Natural killer cell (primary cell): ENCODE measurements at places on chromosomes 1 and 21. TPM values are rescaled to one million over a fixed set of nuclear protein-coding genes. Genes with fewer than 3 reads are reported as not detected.

DNA sequence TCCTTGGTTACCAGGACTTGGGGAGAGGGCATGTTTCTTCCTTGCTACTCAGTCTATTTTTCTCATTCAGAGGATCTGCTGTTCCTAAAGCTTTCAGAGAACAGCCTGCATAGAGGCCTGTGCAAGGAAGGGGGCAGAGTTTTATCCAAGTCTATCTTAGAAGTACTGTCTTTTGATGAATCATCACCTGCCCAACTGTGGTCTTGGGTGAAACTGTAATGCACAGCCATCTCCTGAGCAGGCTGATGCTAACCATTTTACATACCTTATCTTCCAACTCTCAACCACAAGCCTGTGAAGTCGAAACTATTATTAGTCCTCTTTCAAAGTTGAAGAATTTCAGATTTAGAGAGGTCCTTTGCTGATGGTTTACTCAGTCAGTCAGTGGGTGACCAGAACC is 368.0 kb downstream of the HHAT start:
- H3K4me3 ChIP-seq: no peak overlapping the region
- no peaks in the 10 kb centered on the region for H3K27me3 ChIP-seq
- H3K27ac ChIP-seq: no peak overlapping the region
- no peak for DNase-seq
- peaks cover 16% of the 10 kb centered on the region for H3K4me1 ChIP-seq

GRCh38 chr1:77539519-77540142 is 142.8 kb downstream of the ZZZ3 start:
- peaks cover 7% of the 10 kb centered on the region for H3K4me1 ChIP-seq
- no peaks in the 10 kb centered on the region for H3K36me3 ChIP-seq
- no peak for DNase-seq
- no peaks in the 10 kb centered on the region for H3K27me3 ChIP-seq
- H3K27ac ChIP-seq: peak overlapping the region; percentile 39
- no peak overlapping the region for H3K4me3 ChIP-seq

GRCh38 chr1:200512191-200512590 is 102.4 kb upstream of the ZNF281 start:
- no peak overlapping the region for H3K27ac ChIP-seq
- H3K4me3 ChIP-seq: no peak overlapping the region
- H3K36me3 ChIP-seq: no peaks in the 10 kb centered on the region
- no peak for DNase-seq
- no peaks in the 10 kb centered on the region for H3K27me3 ChIP-seq

GRCh38 chr1:246860401-246860800 is 71.3 kb downstream of the AHCTF1 start:
- H3K4me1 ChIP-seq: no peaks in the 10 kb centered on the region
- H3K27me3 ChIP-seq: no peaks in the 10 kb centered on the region
- peaks cover 70% of the 10 kb centered on the region for H3K36me3 ChIP-seq
- no peak overlapping the region for H3K4me3 ChIP-seq
- no peak for DNase-seq

- no peaks in the 10 kb centered on the region for H3K4me1 ChIP-seq
- no peaks in the 10 kb centered on the region for H3K27me3 ChIP-seq
- no peak for DNase-seq
- no peak overlapping the region for H3K4me3 ChIP-seq
- H3K36me3 ChIP-seq: no peaks in the 10 kb centered on the region
These were observed 43.3 kb downstream of the NID1 start for GRCh38 chr1:236021424-236022135.

Gene VPS26C
- 84.7 TPM for total RNA-seq

- no peak overlapping the region for H3K27ac ChIP-seq
- DNase-seq: no peak
- H3K36me3 ChIP-seq: no peaks in the 10 kb centered on the region
- no peak overlapping the region for H3K4me3 ChIP-seq
- no peaks in the 10 kb centered on the region for H3K4me1 ChIP-seq
These were observed 80.2 kb upstream of the PALMD start for GRCh38 chr1:99565606-99566289.

- no peak overlapping the region for H3K27ac ChIP-seq
- H3K4me1 ChIP-seq: no peaks in the 10 kb centered on the region
- no peak for DNase-seq
- no peaks in the 10 kb centered on the region for H3K36me3 ChIP-seq
These were observed 107.5 kb upstream of the HOOK1 start for GRCh38 chr1:59707178-59707791.

Gene ARHGEF10L
- 1.7 TPM for total RNA-seq

Gene BGLAP
- total RNA-seq: 1.6 TPM

Gene HIVEP3
- total RNA-seq: 35.2 TPM

DNA sequence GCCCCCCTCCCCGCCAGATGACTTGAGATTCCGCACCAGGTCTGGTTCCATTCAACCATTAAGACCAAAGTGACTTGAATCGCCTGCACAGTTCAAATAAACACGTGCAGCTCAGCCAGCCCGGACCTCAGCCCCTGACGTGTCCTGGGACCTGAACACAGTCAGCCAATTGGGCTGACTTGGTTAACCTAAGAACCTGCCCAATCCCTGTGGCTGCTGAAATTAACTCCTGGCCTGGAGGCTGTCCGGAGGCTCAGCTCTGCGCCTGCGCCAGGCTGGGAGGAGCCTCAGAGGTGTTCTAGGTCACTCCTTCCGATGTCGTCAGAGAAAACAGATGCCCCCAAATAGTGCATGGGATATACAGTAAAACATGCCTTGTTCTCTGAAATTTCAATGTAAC is 73.4 kb downstream of the SCCPDH start:
- H3K4me3 ChIP-seq: no peak overlapping the region
- no peaks in the 10 kb centered on the region for H3K27me3 ChIP-seq
- no peaks in the 10 kb centered on the region for H3K36me3 ChIP-seq
- no peak overlapping the region for H3K27ac ChIP-seq
- no peaks in the 10 kb centered on the region for H3K4me1 ChIP-seq
- no peak for DNase-seq

Gene RIMS3
- 2.1 TPM for total RNA-seq

- DNase-seq: no peak
- H3K27ac ChIP-seq: no peak overlapping the region
- peaks cover 9% of the 10 kb centered on the region for H3K4me1 ChIP-seq
- H3K27me3 ChIP-seq: no peaks in the 10 kb centered on the region
- H3K4me3 ChIP-seq: no peak overlapping the region
- peaks cover 50% of the 10 kb centered on the region for H3K36me3 ChIP-seq
These were observed 20.4 kb upstream of the EVA1B start for GRCh38 chr1:36343651-36344394.

DNA sequence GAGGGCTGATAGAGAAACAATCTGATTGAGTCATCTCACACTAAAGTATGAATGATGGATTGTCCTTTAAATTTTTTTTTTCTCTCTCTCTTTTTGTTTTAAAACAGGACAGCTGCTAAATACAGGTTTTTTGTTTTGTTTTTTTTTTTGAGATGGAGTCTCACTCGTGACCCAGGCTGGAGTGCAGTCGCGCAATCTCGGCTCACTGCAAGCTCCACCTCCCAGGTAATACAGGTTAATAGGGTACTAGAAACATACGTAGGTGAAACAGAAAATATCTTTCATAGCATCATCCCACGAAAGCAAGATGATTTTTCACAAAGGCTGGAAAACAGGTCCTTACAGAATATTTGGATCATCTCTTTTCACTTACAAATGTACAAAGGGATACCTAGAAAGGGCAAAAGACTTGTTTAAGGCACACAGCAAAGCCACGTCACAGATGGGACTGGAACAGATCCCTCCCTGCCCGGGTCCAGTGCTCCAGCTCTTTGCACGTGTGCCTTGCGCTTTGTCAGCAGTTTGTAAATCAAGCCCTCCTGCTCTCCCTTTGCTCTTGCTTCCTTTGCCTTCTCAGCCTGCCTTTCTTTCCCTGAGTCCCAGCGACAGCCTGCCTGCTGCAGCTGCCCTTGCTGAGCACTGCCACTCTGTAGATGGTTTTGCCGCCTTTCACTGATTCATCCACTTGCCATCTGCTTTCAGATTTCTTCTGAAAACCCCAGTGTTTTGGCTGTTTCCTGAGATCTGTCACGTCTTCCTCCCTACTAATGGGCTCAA is 171.3 kb upstream of the BEND5 start:
- DNase-seq: no peak
- no peak overlapping the region for H3K27ac ChIP-seq
- no peaks in the 10 kb centered on the region for H3K36me3 ChIP-seq
- no peaks in the 10 kb centered on the region for H3K27me3 ChIP-seq
- no peaks in the 10 kb centered on the region for H3K4me1 ChIP-seq
- no peak overlapping the region for H3K4me3 ChIP-seq

GRCh38 chr1:66401244-66401643 is 132.7 kb upstream of the SGIP1 start:
- H3K4me3 ChIP-seq: no peak overlapping the region
- H3K4me1 ChIP-seq: peaks cover 3% of the 10 kb centered on the region
- no peaks in the 10 kb centered on the region for H3K27me3 ChIP-seq
- H3K36me3 ChIP-seq: no peaks in the 10 kb centered on the region
- H3K27ac ChIP-seq: no peak overlapping the region

DNA sequence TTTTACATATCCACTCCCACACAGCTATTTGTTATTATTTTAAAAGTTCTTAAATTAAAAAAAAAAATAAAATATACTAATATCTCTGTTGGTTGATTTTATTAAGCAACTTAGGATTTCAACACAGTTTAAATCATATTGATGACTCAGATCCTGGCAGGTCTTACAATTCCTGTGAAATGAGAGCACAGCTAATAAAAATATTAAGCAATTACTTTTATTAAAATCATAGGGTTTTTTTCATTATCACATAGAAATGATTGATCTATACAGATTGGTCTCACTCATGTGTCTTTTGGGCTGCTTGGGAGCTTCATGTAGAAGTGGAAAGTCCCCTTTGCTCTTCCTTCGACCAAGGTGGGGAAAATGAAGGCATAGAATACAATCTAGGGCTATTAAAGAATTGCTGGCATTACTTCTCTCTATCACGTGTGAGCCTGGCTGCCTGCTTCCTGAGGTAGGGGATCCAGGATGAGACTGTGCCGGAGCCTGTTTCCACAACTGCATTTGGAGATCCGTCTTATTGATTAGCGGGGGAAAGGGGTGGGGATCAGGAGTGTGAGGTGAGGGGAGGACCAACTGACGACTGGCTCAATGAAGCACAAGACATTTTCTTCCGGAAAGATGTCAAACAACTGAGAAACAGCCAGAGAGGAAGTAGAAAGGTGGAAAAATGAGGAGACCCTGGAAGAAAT is 858.0 kb downstream of the USP25 start:
- no peak for DNase-seq
- H3K4me3 ChIP-seq: no peak overlapping the region
- no peaks in the 10 kb centered on the region for H3K27me3 ChIP-seq
- no peaks in the 10 kb centered on the region for H3K36me3 ChIP-seq
- H3K4me1 ChIP-seq: no peaks in the 10 kb centered on the region

Gene CYP4A11
- not detected for total RNA-seq

Gene LCE1B
- total RNA-seq: not detected

- no peaks in the 10 kb centered on the region for H3K27me3 ChIP-seq
- no peak overlapping the region for H3K4me3 ChIP-seq
- H3K36me3 ChIP-seq: no peaks in the 10 kb centered on the region
- no peaks in the 10 kb centered on the region for H3K4me1 ChIP-seq
These were observed 52.5 kb downstream of the KAZN start for GRCh38 chr1:14650951-14651350.

DNA sequence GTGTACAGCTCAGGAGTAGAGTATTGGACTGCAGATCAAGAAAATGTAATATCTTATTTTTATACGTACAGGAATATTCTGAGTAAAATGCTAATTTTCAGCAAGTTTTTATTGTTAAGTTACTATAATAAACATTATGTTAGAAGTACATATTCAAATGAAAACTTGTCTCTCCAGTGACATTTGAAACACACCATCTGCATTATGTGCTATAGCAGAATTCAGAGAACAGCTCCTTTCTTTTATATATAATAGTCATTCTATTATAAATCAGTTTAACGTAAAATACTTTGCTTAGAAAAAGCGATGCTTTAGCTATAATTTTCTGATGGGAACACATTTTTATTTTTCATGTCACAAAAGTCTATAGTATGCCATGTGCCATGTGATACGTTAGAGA is 249.0 kb downstream of the PTPRC start:
- H3K4me3 ChIP-seq: no peak overlapping the region
- DNase-seq: no peak
- peaks cover 3% of the 10 kb centered on the region for H3K36me3 ChIP-seq
- H3K4me1 ChIP-seq: no peaks in the 10 kb centered on the region
- H3K27ac ChIP-seq: no peak overlapping the region

Gene MYBPH
- not detected for total RNA-seq

GRCh38 chr1:205570173-205570501 is 61.7 kb downstream of the ELK4 start:
- H3K27me3 ChIP-seq: peaks cover 23% of the 10 kb centered on the region
- H3K4me1 ChIP-seq: peaks cover 4% of the 10 kb centered on the region
- no peak overlapping the region for H3K4me3 ChIP-seq
- no peak overlapping the region for H3K27ac ChIP-seq
- H3K36me3 ChIP-seq: no peaks in the 10 kb centered on the region

- no peaks in the 10 kb centered on the region for H3K4me1 ChIP-seq
- H3K4me3 ChIP-seq: no peak overlapping the region
- H3K27ac ChIP-seq: no peak overlapping the region
- no peaks in the 10 kb centered on the region for H3K36me3 ChIP-seq
- H3K27me3 ChIP-seq: peaks cover 2% of the 10 kb centered on the region
- no peak for DNase-seq
These were observed 22.0 kb downstream of the TTLL7 start for GRCh38 chr1:83976920-83977319.

DNA sequence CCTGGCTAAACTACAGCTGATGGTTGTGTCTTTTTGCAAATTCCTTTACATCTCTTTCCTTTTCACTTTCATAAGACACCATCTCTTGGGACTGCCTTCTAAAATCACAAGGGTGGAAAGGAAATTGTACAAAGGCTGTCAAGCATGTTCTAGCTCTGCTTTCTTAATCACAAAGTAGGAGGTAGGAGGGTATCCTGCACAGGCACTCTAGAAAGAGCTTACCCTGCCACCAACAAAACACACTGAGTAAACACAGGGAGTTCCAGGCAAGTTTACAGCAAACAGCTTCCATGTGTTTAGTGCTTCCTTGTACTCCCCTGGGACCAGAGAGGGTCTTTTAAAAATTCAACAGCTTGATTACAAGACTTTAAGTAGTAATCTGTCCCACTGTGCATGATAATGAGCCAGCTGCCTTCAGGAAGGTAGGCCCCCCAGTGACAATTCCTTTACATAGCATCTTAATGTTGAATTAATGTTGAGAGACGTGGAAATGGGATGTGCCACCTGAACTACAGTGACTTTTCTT is 2.4 kb downstream of the PLPP3 start:
- peaks cover 3% of the 10 kb centered on the region for H3K4me1 ChIP-seq
- H3K27ac ChIP-seq: no peak overlapping the region
- no peak overlapping the region for H3K4me3 ChIP-seq
- no peaks in the 10 kb centered on the region for H3K36me3 ChIP-seq

GRCh38 chr1:241560146-241560848 is 28.1 kb downstream of the KMO start:
- no peak overlapping the region for H3K27ac ChIP-seq
- H3K4me3 ChIP-seq: no peak overlapping the region
- H3K36me3 ChIP-seq: no peaks in the 10 kb centered on the region
- no peaks in the 10 kb centered on the region for H3K4me1 ChIP-seq

DNA sequence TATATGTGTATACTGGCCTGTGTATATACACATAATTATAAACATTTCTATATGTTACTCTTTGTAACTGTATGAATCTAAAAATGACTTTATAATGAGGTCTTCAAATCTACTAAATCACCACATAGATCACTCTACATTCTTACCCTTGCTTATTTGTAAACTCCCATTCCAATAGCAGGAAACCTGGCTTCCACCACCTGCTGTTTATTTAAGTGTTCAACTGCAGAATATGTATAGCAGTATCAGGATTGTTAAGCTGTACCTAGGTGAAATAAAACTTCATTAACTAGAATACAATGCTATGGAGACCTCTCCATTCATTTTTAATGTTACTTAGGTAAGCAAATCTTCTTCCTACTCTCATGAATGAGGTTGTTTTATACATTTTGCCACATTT is 1351.1 kb upstream of the B3GALT2 start:
- no peaks in the 10 kb centered on the region for H3K36me3 ChIP-seq
- DNase-seq: no peak
- H3K4me1 ChIP-seq: no peaks in the 10 kb centered on the region
- no peak overlapping the region for H3K4me3 ChIP-seq
- H3K27me3 ChIP-seq: no peaks in the 10 kb centered on the region

Gene NTNG1
- total RNA-seq: not detected
